NCI-H774 (cell line): ENCODE measurements at places on chromosomes 11 and 22.

DNA sequence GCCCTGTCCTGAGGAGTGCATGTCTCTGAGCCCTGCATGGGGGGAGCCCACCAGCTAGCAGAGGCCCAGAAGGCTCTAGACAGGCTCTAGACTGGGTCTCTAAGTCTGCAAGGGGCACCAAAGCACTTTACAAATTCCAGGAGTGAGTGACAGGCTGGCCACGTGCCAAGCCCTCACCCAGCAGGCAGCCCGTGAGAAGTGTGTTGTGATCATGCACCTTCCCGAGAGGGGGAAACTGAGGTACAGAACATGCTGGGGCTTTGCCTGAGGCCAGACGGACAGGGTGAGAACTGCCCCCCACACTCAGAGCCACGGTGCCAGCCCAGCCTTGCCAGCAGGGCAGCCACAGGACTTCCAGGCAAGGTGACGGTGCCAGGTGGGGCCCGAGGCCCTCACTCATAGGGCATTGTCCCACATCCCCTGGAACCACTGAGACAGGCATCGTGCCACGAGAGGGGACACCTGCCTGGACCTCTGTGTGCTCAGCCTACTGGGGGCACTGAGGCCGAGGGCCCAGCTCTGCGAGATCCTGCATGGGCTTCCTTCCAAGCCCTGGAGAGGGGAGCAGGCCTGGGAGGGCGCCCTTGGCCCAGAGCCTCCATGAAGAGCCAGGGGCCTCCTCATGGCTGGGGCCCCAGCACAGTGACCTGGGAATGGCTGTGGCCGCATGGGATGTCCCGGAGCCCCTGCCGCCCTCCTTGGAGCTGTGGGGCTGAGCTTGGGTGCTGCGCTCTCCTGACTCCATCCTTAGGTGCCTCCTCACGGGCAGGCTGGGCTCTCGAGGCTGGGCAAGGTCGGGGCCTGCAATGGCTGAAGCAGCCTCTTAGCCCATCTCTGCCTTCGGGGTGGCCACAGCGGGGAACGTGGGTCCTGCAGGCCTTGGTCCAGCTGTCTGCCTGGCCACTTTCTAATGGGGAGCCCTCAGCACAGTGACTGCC lies 121.5 kb downstream of the KCNQ1OT1 start:
- no peak for DNase-seq

DNA sequence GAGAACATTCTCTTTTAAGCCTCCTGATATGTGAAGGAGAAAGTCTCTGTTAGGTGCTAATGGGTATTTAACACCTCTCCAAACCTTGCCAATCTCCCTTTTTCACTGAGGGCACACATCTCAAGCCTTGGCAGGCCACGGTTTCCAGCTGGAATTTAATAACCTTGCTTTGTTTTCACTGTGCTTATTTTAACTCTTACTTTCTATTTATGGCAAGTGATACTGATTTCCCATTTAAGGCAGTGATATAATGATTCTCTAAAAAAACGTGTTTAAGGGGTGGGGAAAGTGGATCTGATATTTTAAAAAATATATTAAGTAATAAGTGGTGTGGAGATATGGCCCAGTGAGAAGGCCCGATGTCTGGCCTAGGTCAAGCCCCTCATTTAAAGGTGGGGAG lies 1.1 kb upstream of the RASD2 start:
- no peak for DNase-seq

DNA sequence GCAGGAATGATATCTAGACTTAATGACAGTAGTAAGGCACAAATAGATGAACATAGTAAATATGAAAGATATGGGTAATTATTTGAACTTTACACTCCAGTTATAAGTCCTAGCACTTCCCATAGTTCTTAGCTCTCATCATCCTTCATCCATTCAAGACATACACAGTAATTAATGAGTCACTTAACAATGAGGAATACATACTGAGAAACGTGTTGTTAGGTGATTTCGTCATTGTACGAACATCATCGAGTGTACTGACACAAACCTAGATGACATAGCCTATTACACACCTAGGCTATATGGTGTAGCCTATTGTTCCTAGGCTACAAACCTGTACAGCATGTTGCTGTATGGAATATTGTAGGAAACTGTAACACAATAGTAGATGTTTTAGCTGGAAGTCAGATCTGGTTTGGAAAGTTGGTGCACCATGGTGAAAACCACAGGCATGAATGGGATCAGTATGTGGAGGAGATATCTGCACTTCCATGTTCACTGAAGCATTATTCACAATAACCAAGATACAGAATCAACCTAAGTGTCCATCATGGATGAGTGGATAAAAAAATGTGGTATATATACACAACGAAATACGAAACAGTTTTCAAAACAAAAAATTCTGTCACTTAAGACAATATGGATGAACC lies 229.9 kb upstream of the PITPNB start:
- DNase-seq = no peak

DNA sequence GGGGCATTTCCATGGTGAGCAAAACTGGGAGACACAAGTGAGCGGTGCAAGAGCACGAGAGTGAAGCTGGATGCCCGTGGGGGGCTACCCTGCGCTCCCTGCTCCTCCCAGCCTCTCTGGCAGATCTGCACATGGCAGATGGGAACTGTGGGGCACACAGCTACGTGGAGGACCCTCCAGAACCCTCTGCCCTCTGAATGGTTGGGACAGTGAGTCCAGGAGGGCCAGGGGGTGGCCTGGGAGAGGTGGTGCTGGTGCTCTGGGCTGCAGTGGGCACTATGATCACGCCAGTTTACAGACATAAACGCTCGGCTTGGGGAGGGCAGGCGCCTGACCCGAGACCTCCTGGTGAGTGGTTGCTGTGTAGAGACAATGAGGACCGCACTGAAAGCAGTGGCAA lies 205.9 kb downstream of the CTTN start:
- no peak for DNase-seq

DNA sequence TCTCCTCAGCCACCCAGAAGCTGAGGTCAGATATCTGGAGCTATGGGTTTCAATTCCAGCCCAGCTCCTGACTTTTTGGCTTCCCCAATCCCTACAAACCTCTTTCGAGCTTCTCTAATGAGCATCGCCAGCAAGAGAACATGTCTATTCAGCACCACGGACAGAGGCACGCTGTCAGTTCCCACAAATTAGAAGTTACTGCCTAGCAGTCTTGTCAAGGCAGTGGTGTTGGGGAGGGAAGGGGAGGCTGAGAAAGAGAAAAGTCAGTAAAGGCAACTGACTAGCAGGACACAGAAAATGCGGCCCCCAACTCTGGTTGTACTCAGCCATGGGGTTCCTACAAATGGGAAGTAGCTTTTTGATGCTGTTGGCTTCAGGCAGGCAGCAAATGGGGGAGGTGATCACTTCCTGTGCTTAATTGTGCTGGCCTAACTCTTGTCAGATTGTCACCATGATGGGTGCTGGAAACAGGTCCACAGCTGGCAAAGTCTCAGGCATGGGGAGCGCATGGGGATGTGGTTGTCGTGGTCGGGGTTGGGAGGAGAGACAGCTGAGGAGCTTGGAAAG lies 205.9 kb downstream of the ST3GAL4 start:
- no peak for DNase-seq

DNA sequence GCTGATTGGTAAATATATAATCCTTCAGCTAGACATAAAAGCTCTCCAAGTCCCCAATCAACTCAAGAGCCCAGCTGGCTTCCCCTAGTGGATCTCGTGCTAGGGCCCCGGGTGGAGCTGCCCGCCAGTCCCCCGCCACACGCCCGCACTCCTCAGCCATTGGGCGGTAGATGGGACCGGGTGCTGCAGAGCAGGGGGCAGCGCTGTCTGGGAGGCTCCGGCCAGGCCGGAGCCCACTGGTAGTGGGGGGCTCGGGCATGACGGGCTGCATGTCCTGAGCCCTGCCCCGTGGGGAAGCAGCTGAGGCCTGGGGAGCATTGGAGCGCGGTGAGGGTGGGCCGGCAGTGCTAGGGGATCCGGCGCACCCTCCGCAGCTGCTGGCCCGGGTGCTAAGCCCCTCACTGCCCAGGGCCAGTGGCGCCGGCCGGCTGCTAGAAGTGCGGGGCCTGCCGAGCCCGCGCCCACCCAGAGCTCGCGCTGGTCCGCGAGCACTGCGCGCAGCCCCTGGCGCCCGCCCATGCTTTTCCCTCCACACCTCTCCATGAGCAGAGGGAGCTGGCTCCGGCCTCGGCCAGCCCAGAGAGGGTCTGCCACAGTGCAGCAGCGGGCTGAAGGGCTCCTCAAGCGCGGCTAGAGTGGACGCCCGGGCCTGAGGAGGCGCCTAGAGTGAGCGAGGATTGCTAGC lies 1680.6 kb upstream of the RAG2 start:
- no peak for DNase-seq

GRCh38 chr22:46857142-46857884 lies 94.9 kb downstream of the TBC1D22A start:
- DNase-seq = no peak

DNA sequence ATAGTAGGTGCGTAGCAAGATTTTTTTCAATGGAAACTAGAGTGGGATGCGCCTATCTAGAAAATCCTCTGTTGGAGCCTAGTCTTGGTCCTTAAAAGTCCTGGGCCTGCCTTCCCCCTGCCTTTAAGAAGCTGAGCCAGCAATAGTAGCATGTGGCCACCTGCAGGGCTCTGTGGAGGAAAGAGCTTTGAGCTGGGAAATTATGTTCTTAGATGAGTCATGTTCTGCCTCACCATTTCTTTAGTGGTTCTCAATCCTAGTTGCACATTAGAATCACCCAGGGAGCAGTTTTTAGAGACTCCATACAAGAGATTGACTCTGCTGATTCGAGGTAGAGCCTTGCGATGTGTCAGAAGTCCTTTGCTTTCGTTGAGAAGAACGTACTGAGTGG lies 133.5 kb downstream of the COMMD9 start:
- no peak for DNase-seq

DNA sequence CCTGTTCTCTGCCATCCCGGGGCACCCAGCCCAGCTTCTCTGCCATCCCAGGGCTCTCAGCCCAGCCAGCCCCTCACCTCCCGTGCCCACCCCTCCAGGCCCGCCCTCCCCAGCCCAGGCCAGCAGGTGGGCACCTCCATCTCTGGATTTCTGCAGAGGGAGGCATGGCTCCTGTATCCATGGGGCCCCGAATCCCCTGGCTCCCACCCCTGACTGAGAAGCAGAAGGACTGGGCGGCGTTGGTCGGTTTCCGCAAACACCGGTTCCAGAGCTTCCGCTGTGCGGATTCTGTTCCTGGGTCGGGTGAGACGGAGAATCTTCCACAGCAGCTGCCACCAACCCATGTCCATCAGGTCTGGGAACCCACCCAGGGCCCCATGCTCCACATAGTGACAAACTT lies 240.3 kb downstream of the BRD1 start:
- DNase-seq = no peak
